ENCODE measurements at places on chromosomes 2 and 18. TPM values are rescaled to one million over a fixed set of nuclear protein-coding genes. Genes with fewer than 3 reads are reported as not detected.

- DNase-seq: no peak
Measured at GRCh38 chr2:128787616-128788015, 468.9 kb upstream of the HS6ST1 start.

The ACKR3 gene
- not detected for polyA plus RNA-seq

DNA sequence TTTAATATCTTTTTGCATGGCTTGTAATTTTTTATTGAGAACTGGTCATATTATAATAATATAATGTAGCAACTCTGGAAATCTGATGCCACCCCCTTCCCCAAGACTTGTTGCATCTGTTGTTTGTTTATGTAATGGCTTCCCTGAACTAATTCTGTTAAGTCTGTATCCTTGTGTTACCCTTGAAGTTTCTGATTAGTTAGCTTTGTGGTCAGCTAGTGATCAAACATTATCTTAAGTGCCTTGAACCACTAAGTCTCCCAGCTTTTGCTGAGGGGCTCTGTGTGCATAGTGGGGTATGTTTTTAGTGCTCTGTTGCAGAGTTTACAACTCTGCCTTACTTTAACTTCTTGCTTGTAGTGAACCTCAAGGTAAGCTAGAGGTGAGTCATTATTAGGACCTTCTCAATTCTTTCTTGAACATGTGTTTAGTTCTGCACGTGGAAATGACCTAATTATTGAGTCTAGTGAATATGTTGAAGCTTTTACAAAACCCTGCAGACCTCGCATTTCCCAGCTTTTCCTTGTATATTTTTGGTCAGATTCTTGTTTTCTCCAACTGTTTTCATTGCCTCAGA, 24.8 kb downstream of the SMCHD1 start:
- no peak for DNase-seq

The SOCS6 gene
- 12.1 TPM for polyA plus RNA-seq

DNA sequence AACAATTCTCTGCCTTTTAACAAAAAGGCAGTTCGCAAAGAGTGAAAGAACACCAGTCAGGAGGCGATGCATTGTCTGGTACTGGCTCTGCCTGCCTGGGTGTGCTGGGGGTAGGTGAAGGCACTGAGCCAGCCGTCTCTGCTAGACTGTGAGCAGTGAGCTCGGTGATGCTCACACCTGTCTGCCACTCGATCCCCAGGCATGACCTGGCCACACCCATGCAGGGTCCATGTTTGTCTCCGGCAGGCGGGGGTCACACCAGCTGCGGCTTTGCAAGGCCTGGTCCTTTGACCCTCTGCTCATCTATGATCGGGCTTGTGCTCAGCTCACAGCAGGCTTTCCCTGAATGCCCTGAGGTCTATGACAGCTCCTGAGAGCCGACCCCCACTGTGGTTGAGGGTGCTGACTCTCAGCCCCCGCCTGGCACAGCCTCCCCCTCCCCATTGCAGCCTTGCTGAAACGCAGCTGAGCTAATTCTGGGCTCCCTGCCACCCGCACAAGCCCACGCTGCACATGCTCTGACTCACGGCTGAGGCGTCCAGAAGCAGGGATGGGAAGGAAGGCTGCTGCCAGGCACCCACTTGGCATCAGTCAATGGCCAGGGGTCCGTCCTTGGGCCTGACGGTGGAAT, 23.7 kb downstream of the CRACDL start:
- DNase-seq: peak; percentile 63

The VAMP5 gene
- polyA plus RNA-seq: 9.8 TPM

The TLX2 gene
- polyA plus RNA-seq: 25.6 TPM

DNA sequence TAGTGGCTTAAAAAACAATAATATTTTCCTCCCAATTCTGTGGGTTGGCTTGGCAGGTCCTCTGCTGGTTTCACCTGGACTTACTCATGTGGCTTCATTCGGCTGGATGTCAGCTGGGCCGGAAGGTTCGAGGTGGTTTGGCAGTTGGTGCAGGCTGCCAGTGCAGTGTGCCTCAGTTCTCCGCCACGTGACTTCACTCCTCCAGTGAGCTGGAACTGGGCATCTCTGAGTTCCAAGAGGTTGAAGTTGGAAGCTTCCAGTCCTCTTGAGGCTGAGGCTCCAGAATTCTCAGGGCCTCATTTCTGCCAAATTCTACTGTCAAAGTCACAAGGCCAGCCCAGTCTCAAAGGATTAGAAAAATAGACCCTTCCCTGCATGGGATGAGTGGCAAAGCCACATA, 83.4 kb upstream of the B3GNT7 start:
- DNase-seq: no peak

The KCNE4 gene
- polyA plus RNA-seq: 0.19 TPM

The FTCDNL1 gene
- not detected for polyA plus RNA-seq

DNA sequence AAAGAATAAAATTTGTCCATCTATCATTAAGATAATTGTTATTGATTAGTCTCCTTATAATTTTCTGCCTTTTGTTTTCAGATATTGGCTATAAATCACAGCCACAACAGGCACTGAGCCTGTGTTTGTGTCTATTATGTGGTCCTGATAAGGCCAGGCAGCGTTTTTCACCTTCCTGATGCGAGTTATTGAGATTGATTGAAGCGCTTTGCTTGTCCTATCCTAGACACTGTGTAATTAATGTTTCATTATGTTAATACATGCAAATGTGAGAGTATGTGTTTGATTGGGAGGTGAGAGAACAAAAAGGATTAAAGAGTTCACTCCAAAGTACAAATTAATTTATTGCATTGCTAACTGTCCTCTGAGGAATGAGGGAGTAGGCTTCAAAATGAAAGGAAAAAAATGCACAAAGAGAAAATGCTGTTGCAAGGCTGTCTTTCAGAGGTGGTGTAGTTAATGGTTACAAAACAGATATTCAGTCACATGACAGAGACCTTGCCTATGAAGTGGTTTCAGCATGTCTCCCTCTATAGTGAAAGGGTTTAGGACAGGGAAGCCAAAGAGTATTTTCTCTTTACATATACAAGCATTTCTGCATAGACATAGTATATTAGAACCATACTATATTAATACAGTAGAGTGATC, 391.1 kb downstream of the DCC start:
- DNase-seq: no peak

GRCh38 chr18:46668135-46668534, 11.1 kb upstream of the LOXHD1 start:
- no peak for DNase-seq

The OR6B2 gene
- polyA plus RNA-seq: not detected

GRCh38 chr2:67438337-67438736, 41.2 kb downstream of the ETAA1 start:
- no peak for DNase-seq

The PIEZO2 gene
- polyA plus RNA-seq: not detected

- no peak for DNase-seq
Measured at GRCh38 chr18:25174324-25174723, 177.6 kb downstream of the ZNF521 start.

- peak; percentile 28 for DNase-seq
Measured at GRCh38 chr2:149080971-149081370, 42.5 kb downstream of the LYPD6B start.

- no peak for DNase-seq
Measured at GRCh38 chr2:11963966-11964365, 217.5 kb downstream of the LPIN1 start.

GRCh38 chr2:178380763-178381162, 70.2 kb downstream of the PRKRA start:
- no peak for DNase-seq

GRCh38 chr2:84435345-84436025, 23.6 kb downstream of the SUCLG1 start:
- DNase-seq: no peak

The RGPD8 gene
- 0.76 TPM for polyA plus RNA-seq

DNA sequence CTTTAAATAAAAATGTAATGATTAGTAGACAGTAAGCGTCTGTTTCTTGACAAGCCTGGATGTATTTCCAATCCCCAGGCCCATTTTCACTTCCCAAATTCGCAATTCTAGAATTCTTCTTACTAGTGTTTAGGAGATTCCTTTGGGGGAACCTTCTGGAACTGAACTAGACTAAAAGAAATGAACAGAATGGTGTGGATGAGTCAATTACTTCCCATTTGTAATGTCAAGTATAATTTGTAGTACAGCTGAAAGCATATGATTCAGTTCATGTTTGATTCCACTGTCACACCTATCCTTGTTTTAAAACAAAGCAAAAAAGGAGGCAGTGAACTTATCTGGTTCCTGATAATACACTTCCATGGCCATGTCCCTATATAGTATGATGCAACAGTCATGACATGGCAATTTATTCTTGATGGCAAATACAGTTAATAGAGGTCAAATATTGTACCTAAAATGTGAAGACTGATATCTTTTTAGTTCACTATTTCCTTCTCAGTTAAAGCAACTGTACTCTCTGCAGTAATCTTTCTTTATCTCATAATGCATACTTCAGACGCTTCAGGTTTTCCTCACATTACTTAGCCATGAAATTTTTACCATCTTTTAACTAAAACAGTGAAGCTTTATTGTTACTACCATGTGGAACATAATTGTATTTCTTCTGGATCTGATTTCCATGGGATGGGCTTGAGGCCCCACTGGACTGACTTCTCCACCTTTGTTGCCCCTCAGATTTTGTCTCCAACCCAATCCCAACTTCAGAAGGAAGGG, 2.0 kb downstream of the IDH1 start:
- DNase-seq: no peak

DNA sequence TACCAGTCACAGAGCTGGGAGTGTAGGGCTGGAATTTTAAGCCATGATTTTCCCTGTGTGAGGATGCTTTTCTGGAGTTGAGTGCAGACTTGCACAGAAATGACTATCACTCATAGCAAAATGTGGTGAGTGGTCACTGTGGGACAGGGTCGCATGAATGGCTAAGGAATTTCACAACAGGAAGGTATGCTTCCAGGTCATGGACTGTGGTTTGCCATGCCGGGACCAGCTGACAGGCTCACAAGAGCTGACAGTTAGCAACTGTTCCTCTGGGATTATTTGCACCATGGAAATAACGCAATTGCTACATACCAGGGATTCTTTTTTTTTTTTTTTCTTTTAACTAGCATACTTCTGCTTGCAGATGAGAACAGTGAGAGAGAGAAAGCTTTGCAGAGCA, 3.8 kb upstream of the UXS1 start:
- DNase-seq: no peak

The SERPINB8 gene
- 3.4 TPM for polyA plus RNA-seq

- DNase-seq: no peak
Measured at GRCh38 chr2:75569546-75569945, 8.8 kb upstream of the EVA1A start.

DNA sequence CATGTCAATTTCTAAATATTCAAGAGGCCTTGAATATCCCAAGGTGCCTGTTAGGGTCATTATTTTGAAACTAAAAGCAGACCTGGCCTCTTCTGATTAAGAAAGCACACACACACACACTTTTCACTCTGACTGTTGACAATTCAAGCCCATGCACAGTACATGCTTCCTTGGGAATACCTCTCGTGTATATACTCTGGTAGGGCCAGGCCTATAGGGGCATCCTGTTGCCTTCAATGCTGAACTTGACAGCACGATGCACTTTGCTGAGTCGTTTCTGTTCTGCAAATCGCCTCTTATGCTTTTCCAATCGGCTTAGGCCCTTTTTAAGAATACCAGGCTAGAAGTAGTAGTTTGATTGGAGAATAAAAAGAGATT, 40.6 kb downstream of the IWS1 start:
- no peak for DNase-seq

The HOXD11 gene
- not detected for polyA plus RNA-seq

DNA sequence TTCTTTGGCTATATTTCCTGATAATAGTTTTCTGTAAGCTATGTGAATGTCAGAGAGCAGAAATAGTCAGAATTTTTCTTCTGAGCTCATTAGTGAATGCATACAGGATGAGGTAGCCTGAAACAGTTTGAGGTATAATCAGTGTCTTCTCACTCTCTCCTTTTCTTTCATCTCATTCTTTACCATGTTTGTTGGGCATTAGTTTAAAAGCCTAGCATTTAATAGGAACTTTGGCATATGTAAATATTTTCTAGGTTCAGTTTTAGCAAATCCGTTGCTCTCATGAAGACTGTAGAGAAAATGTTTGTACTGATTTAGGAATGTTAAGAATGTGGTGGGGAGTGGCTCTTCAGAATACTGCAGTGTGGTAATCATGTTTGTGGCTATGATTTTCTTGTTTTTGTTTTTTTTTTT, 119.4 kb downstream of the PARD3B start:
- DNase-seq: no peak

The POTEI gene
- not detected for polyA plus RNA-seq

DNA sequence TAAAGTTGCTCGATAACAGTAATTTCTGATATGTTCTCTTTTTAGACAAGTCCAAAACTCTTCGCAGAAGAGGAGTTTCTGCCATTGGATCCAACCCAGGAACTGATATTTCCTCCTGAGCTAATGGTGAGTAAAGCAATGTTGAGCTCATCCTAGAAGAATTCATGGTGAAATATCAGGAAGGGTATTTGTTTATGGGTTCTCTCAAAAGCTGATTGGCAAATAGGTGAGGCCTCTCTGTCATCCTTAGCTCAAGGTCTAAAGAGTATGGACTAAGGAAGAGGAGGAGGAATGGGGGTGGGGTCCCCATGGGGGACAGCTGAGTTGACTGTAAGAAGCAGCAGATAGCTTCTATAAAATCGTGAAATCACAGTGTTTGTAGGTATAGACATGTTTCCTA, 18.2 kb downstream of the AOX1 start:
- DNase-seq: no peak

The NYAP2 gene
- not detected for polyA plus RNA-seq
